ENCODE measurements at places on chromosomes 2 and 18.

GRCh38 chr2:238527565-238527964, 100.8 kb downstream of the ASB1 start:
- no peak for DNase-seq

GRCh38 chr2:5290900-5291546, 401.2 kb upstream of the SOX11 start:
- no peak for DNase-seq

GRCh38 chr2:133906926-133907325, 338.7 kb upstream of the NCKAP5 start:
- DNase-seq, result no peak

GRCh38 chr18:63236921-63237846, 82.4 kb downstream of the BCL2 start:
- no peak for DNase-seq

DNA sequence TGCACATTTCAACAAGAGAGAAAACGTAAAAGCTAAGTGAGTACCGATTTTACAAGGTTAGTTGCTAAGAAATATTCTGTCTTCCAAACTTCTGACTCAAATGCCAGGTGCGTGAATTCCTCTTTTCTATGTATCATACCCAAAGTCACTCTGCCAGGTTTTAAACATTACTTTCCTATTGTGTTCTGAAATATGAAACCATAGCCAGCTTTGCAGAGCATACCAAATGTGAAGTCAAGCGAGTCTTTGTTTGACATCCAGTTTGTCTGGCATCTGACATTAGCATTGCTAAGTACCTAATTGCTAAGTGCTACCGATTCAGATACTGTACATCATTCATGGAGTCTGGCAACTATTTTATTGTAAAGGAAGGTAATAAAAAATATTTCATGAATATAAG, 321.9 kb upstream of the GALNT5 start:
- no peak for DNase-seq

Measured in islet precursor cell (in vitro differentiated cells).